ENCODE measurements at places on chromosomes 7 and 10. TPM values are rescaled to one million over a fixed set of nuclear protein-coding genes. Genes with fewer than 3 reads are reported as not detected.

Gene CCNY
- total RNA-seq: 49.4 TPM

Gene INA
- not detected for total RNA-seq

Gene OPALIN
- not detected for total RNA-seq

Gene MPP7
- total RNA-seq: 23.7 TPM

Gene CPEB3
- total RNA-seq: 0.48 TPM

Gene AQP1
- 5.3 TPM for total RNA-seq

Gene FLNC
- 8.0 TPM for total RNA-seq

Gene EIF5AL1
- 0.48 TPM for total RNA-seq

Gene LIPJ
- not detected for total RNA-seq

Gene TAF3
- total RNA-seq: 1.2 TPM

Gene PAPOLB
- not detected for total RNA-seq

Gene NRCAM
- total RNA-seq: 0.64 TPM
